Forelimb muscle (tissue), 1 donor: ENCODE measurements at places on chromosomes 16 and 17.

GRCh38 chr16:3577302-3577752, at the start of gene NLRC3:
Gene NLRC3, minus strand, starts transcription at chr16:3577403. Its CDS starts 12,367 bp downstream, at chr16:3565036.
- DNase-seq, result no peak

GRCh38 chr16:87329436-87330256, 12.5 kb upstream of the C16orf95 start:
- DNase-seq, result no peak

DNA sequence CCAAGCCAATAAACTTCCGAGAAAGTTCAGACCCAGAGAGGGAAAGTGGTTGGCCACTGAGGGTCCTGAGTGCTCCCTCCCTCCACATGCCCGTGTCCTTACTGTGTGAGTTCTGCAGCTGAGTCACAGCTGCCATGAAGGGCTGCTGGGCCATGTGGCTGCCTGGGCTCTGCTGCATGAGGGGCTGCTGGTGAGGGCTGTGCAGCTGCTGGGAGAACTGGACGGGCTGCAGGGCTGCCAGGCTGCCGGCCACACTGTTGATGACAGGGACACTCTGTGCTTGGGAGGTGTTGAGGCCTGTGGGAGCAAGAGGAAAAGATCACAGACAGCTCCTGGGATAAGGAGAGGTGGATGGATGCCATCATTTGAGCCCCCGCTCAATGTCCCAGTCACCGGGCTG, 44.0 kb downstream of the HNF1B start:
- DNase-seq, result no peak

DNA sequence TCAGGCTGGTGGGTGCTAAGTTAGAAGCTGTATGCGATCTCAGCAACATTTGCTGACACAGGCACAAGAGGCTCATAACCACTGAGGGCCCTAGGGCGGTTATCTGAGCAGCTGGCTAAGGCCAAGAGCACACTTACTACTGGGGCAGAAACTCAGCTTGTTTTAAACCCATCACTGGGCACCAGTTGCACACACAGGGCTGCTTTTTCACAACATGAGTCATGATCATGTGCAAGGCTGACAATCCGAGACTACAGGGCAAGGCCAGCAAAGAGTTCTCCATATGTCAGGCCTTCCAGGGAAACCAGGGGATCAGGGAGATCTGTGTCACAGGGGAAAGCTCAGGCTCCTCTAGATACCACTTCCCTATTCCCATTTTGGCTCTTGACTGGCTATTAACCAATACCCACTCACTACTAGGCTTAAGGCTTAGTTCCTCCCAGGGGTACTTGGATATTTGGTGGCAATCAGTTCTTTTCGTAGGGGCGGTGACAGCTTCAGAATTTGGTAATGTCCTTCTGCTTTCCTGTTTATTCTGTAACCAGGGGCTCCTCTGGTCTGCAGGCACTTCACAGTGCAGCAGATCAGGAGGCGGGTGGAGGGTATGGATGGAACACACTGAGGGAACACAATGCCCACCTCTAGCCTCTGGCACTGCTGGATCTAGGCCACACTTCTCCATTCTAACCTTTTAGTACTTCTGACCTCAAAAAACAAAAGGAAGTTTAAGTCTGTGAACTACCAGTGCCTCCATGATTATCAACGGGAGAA, 44.9 kb upstream of the ERN1 start:
- no peak for DNase-seq

DNA sequence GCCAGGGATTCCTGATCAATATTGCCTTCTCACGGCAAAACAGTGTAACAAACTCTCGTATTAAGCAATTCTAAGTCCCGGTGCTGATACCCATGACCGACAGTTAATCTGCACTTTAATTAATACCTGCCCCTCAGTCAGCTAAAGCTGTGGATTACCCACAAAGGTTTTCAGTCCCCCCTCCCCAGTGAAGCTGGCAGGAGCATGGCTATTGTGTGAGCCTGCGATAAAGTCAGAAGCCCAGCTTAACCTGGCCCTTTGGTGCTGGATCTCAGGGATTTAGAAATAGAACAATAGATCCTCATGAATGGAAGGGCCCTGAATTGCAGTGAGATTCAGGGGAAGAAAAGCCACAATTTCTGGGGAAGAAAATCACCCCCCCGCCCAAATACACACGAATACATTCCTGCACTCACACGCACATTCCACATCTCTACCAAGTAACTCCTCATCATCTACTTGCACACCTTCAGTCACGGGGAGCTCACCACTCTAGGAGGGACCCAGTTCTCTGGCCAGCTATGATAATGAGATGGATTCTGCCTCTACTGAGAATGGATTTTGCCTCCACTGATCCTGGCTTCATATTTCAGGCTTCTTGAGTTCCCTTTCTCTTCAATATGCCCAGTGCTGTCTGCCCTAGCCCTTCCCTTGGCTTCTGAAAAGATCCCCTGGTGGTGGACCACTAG, 102.6 kb downstream of the WSCD1 start:
- no peak for DNase-seq

- DNase-seq, result no peak
Measured at GRCh38 chr16:84048871-84049270, 6.3 kb upstream of the SLC38A8 start.

- no peak for DNase-seq
Measured at GRCh38 chr17:8147141-8147804, 4.9 kb downstream of the PER1 start.

DNA sequence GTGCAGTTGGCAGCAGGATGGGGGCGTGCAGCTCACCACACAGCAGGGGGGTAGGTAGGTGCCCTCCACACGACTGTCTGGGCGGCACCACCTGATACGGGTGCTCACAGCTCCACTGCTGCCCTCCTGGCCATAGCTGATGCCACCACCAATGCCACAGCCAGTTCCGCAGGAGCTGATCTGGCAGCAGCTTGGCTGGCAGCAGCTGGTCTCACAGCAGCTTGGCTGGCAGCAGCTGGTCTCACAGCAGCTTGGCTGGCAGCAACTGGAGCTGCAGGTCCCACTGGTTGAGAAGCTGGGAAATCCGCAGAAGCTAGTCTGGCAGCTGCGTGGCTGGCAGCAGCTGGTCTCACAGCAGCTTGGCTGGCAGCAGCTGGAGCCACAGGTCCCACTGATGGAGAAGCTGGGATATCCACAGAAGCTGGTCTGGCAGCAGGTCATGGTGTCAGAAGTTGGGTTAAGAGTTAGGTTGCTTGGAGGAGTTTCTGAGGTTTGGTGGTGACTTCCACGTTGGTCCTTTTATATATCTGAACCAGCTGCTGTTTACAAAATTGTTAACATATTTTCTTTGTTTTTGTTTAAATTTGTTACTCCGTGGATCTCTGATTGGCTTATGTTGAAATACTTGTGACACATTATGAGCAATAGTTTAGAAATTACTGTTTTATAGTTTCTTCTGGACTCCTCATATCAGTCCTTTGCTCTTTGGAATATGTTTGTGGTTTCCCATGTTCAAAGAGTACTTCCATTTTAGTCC, at the start of gene KRTAP1-5:
Gene KRTAP1-5 (minus strand): TSS at position 494 of the 757 bp plus-strand sequence. CDS start 53 bp downstream, at position 441.
- no peak for DNase-seq

DNA sequence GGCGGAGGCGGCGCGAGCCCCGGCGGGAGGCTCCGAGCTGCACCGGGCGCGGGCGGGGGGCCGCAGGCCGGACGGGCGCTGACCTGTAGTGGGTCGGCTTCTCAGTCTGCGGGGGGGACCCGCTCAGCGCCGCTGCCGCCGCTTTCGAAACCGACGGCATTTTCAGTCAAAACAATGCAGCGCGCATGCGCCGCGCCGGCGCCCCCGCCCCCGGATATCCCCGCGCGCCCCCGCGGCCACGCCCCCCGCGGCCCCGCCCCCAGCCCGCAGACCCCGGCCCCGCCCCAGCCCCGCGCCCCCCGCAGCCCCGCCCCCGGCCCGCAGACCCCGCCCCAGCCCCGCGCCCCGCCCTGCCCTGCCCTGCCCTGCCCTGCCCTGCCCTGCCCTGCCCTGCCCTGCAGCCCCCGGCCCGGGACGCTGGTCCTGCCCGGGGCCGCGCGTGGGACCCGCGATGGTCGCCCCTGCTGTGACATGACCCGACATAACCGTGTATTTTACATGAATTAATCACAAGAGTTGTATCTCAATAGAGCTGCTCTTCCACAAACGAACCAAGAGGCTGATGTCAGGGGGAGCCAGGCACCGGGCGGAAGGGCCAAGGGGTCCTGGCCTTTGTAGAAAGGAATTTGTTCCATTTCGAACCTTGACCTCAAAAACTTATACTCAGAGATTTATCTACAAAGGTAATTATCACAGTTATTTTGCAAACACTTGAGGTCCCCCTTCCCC, at the start of gene UNKL:
Gene UNKL (minus strand): TSS at position 173 of the 729 bp plus-strand sequence. CDS start 13 bp downstream, at position 160.
- DNase-seq, result peak; percentile 28

- no peak for DNase-seq
Measured at GRCh38 chr17:47701608-47702007, 7.6 kb downstream of the TBKBP1 start.

DNA sequence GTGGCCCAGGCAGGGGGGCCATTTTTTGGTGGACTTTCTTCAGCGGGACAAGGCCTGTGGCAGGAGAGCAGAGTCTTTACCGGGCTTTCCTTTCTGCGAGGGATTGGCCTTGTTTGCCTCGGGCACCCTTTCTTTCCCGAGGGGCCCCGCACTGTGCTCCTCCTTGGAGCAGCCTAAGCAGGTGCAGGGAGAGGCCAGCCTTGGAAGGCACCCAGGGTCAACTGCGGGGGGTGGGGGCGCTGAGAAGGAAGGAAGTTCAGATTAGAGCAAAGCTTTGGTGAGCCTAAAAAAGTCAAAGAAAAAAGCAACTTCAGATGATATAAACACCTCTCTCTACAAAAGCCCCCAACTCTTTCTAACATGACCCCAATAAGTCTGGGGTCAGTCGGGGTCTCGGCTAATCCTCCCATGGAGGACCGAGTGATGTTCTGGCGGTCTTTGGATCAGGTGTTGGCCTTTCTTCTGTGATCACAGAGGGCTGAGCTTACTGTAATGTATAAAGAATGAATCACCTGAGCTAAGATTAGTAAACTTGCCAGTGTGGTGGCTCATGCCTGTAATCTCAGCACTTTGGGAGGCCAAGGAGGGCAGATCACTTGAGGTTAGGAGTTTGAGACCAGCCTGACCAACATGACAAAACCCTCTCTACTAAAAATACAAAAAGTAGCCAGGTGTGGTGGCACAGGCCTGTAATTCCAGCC, 63.0 kb downstream of the PGS1 start:
- no peak for DNase-seq

GRCh38 chr16:4649744-4650442, 25.3 kb downstream of the MGRN1 start:
- no peak for DNase-seq

- peak; percentile 41 for DNase-seq
Measured at GRCh38 chr17:8420041-8420934, 15.4 kb upstream of the NDEL1 start.

DNA sequence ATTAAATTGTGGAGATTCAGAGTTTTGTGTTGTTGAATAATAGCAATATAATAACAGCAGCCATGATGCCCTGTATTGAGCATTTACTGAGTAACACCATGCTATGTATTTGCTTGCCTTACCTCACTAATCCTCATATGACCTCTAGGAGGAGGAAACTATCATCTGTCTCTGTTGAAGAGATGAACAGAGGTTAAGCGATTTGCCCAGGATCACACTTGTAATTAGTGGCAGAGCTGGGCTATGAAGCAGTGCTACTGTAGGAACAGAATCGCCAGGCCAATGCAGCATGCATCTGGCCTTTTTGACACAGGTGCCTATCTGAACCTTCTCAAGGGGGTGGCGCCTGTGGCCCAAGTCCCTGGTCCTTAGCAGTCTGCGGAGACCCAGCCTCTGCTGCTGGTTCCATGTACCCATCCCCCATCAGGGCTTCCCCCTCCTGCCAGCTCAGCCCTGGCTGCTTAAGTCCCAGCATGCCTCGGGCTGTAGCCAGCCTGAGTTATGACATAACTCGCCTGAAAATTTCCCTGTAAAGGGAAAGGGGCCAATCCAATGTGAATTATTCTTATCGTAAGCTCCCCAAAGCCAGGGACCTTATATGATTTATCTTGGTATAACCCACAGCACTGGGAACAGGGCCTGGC, 50.4 kb upstream of the HS3ST2 start:
- no peak for DNase-seq

DNA sequence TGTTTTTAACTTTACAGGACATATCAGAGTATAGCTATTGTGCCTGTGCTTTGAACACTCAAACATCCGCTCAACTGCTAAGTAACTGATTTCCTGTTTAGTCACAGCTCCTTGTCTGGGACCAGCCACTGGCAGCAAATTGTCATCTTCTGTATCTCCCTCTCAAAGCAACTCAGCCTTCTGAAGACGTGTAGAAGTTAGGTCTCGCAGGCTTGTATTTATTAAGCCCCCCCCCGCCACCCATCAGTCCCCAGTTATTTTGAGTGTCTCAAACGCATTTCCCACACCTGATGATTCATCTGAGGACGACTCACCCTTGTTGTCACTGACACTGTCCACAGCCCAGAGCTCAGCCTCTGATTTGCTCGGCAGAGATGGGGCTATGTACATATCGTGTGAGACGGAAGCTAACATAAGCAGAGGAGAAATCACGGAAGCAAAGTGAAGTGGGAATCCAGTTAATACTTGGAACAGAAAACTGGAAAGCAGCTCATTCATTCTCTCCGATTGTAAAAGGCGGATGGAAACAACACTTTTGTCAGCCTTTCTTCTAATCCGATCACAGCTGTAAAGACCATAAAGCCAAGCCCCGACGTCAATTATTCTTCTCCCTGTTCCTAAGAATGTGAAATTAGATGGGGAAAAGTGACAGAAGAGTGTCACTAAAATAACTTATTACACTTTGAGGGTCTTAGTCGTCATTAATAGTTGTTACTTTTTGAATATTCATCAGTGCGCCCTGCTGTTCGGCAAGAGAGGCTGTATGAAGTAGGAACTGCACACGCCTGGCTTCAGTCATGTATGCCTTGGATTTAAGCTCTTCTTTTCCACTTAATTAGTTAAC, 64.2 kb downstream of the PITPNC1 start:
- DNase-seq, result no peak

DNA sequence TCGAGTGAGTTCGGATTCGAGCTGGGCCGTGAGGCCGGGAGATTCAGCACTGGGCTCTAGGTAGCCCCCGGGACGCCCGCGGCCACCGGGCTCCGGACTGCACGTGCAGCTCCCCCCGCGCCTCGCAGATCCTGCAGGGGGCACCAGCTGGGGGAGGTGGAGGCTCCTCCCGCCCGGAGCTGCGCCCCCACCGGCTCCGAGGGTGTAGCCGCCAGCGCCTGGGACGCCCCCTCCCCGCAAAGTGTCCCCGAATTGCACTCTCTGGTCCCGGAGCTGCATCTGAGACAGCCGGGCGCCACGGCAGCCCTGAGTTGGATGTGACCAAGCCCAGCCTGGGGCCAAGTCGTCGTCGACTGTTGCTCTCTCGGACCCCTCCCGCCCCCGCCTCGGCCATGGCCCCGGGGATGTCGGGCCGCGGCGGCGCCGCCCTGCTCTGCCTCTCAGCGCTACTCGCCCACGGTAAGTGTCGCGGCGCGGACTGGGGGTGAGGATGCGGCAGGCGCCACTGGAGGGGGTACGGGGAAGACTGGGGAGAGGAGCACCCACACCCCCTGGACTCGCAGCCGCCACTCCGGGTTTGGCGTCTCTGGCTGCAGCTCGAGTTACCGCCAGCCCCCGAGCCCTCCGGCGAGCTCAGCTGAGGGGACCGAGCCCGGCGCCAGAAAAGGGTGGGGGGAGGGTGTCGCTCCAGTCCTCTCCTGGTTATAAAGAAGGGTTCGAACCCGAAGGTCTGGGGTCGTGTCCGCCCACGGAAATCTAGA, 1.5 kb downstream of the TMEM132E start:
- DNase-seq, result no peak

- no peak for DNase-seq
Measured at GRCh38 chr17:50268026-50268425, 6.2 kb upstream of the TMEM92 start.
